Activated CD4-positive, alpha-beta T cell treated with anti-CD3 and anti-CD28 coated beads, Interleukin-2, amount 50 U/mL, for 1 hour (primary cell): ENCODE measurements at places on chromosomes 12 and 14.
A peak's percentile ranks its signal among the peaks of the same experiment; 100 is the strongest.

DNA sequence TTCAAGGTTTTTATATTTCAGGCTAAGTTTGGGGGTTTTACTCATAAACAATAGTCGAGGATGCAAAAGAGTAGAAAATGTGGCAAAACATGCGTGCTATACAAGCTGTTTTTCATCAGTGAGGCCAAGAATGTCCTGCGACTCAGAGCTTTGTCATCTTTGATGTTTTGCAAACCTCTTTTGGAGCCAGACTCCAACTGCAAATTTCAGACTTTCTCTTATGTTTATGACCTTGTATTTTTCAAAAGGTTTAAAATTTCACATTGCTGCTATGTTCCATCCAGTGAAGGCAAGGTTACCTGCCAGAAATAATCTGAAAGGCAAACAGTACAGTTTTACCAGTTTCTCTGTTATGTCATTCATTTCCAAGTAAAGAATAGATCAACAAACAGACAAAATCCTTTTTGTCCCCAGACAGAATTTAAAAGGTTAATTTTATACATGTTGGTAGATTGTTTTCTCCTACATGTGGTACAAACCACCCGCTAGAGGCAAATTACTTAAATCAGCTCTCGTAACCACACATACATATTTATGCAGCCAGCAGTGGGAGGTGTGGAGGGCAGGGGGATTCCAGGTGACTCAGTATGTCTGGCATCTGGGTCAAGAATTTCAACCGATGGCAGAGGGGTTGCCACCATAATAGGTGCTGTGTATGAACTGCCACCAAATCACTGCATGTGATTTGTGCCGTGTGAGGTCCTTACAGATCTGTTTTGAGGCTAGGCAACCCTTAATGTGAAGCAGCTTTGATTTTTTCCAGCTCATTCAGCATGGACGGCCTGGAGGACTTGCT is 119.8 kb upstream of the CPM start:
- no peak for DNase-seq

GRCh38 chr12:17235996-17236395 is 630.0 kb upstream of the LMO3 start:
- DNase-seq, result no peak

- DNase-seq, result no peak
Measured at GRCh38 chr14:75495882-75496281, 26.4 kb upstream of the BATF start.

DNA sequence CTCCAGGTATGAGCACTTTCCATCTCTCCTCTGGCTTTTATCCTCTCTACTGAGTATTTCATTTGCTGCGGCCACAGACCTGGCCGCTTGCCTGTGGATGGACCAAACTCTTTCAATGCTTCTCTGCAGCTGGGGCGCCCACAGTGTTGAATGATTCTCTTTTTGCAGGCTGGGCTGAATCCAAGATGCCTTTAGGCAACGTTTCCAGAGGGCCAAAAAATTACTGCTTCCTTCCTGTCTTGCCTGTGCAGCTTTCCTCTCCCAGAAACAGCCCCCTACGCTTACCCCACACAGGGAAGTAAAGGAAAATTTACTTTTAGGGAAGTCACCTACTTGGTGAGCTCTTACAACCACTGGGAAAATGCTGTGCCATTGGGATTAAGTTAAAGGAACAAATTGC is 55.6 kb upstream of the JDP2 start:
- no peak for DNase-seq

DNA sequence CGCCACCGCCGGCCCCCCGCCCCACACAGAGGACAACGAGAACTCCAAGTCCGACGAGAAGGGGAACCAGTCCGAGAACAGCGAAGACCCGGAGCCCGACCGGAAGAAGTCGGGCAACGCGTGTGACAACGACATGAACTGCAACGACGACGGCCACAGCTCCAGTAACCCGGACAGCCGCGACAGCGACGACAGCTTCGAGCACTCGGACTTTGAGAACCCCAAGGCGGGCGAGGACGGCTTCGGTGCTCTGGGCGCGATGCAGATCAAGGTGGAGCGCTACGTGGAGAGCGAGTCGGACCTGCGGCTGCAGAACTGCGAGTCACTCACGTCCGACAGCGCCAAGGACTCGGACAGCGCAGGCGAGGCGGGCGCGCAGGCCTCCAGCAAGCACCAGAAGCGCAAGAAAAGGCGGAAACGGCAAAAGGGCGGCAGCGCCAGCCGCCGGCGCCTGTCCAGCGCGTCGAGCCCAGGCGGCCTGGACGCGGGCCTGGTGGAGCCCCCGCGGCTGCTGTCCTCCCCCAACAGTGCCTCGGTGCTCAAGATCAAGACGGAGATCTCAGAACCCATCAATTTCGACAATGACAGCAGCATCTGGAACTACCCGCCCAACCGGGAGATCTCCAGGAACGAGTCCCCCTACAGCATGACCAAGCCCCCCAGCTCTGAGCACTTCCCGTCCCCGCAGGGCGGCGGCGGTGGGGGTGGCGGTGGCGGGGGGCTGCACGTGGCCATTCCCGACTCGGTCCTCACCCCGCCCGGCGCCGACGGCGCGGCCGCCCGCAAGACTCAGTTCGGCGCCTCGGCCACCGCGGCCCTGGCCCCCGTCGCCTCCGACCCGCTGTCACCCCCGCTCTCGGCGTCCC is 150.9 kb downstream of the EGLN3 start:
- no peak for DNase-seq

- no peak for DNase-seq
Measured at GRCh38 chr14:61285364-61285763, 4.2 kb upstream of the TMEM30B start.

GRCh38 chr12:75814851-75815754 is 216.5 kb downstream of the PHLDA1 start:
- DNase-seq, result no peak

DNA sequence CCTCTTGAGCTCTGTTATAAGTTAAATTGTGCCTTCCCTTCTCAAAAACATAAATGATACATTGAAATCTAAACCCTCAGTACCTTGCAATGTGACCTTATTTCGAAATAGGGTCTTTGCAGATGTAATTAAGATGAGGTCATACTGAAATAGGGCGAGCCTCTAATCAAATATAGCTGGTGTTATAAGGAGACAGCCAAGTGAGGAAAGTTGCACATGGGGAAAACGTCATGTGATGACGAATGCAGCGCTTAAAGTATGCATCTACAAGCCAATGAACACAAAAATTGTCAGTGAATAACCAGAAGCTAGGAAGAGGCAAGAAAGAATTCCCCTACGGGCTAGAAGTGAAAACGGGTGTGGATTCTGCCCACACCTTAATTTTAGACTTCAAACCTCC is 305.2 kb upstream of the FOXG1 start:
- DNase-seq, result no peak

DNA sequence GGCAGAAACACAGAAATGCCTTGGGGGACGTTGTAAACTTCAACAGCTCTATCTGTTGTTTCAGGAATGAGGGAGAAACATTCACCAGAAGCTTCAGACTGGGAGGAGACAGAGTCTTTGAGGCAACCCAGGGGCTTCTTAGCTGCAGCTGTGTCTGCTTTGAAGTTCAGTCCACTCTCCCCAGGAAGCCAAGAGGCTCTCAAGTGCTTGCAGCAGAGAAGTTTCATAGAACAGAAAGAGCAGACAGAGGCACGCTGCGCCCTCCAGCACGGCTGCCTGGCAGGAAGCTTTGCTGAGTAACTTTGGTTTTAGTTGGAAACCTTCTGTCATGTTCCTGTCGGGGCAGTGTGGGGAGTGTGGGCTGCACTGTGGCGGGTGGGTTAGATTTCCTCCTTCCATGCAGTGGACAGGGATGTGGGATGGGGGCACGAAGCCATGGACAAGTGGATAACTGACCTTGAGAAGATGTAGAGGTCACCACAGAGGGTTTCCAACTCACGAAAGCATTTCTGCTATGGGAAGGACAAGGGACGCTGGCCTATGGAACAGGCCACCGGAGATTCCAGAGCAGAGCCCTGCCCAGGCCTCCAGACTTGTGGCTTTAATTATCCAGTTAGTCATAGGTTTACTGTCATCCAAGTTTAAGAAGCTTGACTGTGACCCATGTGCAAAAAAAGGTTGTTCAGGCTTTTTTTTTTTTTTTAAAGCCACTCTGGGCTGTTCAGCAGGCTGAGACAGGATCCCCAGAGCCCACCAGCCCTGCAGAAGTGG is 107.7 kb downstream of the ARF6 start:
- peak; percentile 73 for DNase-seq

GRCh38 chr14:23392613-23393012 is 15.5 kb downstream of the MYH6 start:
- DNase-seq, result no peak

GRCh38 chr12:103645202-103645601 is 58.1 kb downstream of the STAB2 start:
- no peak for DNase-seq

GRCh38 chr14:104218361-104219180 is 80.2 kb downstream of the KIF26A start:
- DNase-seq, result no peak

GRCh38 chr12:15530361-15530760 is 208.1 kb downstream of the PTPRO start:
- DNase-seq, result no peak

- DNase-seq, result no peak
Measured at GRCh38 chr14:50926851-50927386, 17.4 kb downstream of the PYGL start.

- DNase-seq, result no peak
Measured at GRCh38 chr12:69464428-69464827, 5.8 kb upstream of the FRS2 start.

GRCh38 chr12:62817556-62818271 is 117.2 kb downstream of the PPM1H start:
- no peak for DNase-seq

- no peak for DNase-seq
Measured at GRCh38 chr14:67725171-67725570, 23.5 kb downstream of the RDH12 start.

DNA sequence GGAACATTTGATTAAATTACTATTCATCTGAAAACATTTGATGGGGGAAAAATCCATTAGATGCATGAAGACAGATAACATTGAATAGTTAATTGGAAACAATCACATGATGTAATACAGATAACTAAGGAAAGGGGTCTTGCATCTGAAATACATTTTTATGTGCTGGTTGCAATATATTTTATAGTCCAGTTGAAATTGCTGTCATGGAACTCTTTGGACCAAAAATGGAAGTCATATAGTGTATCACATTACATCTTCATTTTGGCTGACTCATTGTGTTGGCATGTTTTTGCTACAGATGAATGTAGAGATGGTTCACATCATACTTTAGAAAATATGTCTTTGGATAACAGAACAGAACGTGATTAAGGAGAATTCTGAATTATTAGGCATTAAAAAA is 43.0 kb upstream of the GNPNAT1 start:
- DNase-seq, result no peak

GRCh38 chr12:125029761-125030358 is 35.4 kb upstream of the AACS start:
- DNase-seq, result no peak

DNA sequence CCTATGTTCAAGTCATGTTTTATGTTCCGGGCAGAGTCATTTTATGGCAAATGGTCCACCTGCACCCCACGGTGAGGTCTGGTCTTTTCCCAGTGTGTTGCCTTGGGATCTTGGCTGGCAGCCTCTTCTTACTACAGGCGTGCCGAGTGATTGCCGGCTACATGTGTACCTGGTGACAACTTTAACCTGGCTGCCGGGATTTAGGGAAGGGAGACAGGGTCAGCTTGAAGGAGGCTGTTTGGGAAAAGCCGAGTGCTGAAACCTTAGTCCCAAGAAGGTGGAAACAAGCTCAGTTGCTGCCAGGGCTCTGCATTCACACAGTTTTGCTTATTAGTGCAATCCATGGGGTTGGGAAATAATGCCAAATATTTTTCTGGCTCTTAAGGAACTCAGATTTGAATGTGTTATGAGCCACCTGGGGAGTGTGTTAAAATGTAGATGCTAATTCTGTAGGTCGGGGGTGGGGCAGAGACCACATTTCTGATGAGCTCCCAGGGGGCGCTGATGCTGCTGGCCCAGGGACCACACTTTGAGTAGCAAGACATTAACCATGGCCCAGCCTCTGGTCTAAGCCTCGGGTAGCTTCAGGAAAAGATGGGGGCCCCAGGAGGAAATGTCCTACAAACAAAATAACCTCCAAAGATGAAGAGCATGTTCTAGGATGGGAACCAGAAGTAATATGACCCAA is 179.6 kb downstream of the TBX5 start:
- no peak for DNase-seq

DNA sequence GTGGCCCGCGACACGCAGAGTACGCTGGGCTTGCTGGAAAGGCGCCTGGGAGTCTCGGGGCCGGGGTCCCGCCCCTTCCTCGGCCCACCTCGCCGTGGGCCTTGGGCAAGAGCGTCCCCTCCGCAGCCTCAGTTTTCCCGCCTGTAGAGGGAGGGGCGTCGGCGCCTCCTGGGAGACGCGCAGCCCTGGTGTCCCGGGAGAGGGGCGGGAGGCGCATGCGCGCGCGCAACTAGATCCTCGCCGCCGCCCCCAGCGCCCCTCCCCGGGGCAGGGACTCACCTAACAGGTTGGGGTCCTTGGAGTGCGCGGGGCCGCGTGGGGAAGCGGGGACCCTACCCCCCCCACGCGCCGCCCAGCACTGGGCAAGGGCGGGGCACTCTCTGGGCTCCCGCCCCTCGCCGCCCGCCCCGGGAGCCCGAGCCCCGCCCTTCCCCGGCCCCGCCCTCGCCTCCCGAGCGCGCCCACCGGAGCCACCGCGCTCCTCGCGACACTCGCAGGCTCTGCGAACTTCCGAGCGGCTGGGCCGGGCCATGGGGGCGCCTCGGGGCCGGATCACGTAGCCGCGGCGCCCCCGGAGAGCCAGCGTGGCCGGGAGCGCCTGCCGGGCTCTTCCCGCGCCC is at the start of gene KIF26A:
Gene KIF26A, plus strand, starts transcription at position 490 of the 620 bp plus-strand sequence. CDS start 136 bp downstream, outside the sequence.
- DNase-seq, result no peak

GRCh38 chr12:55698241-55698955 is 9.3 kb downstream of the ITGA7 start:
- DNase-seq, result no peak

- DNase-seq, result no peak
Measured at GRCh38 chr12:132163041-132163910, 19.0 kb downstream of the NOC4L start.

DNA sequence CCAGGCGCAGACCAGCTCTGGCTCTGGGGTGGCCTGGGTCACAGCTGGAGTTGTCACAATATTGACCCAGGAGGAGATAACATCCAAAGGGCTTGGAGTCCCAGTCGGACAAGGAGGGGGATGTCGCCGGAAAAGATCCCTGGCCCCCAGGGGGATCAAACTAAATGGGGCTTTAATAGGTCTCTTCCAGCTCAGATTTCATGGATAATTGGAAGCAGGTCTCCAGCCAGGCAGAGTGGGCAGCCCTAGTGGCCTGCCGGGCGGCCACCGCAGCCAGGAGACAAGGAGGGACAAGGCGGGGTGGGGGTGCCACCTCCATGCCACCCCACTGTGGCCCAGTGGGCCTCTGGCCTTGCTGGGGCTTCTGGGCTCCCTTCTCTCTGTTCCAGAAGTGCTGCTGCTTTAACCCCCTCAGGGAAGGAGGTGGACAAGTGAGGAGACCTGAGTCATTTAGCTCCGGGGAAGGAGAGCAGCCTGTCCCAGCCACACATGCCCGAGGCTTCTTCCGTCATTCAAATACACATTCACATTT is 23.1 kb upstream of the PGF start:
- DNase-seq, result no peak

- no peak for DNase-seq
Measured at GRCh38 chr14:72401101-72401625, 468.9 kb downstream of the RGS6 start.
